ENCODE measurements at places on chromosomes 3 and 15.
A peak's percentile ranks its signal among the peaks of the same experiment; 100 is the strongest.

DNA sequence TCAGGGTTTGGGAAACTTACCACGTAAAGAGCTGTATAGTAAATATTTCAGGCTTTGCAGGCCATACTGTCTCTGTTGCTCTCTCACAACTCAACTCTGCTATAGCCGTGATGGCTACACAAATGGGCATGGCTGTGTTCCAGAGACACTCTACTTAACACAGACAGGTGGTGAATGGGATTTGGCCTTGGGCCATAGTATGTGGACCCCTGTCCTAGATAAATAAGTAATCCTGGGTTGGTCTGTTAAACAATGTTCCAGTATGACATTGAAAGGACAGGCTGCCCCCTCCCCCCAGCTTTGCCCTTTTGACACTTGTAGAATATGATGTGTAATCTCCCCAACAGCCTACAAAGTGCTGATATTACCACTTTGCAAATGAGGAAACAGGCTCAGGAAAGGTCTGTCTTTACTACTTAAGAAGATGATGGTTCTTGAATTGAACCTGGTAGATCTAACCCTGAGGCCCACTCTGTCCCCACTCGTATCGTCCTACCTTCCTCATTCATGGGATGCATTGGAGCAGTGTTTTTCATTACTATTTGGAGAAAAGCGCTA, 38.4 kb downstream of the SLCO3A1 start:
- no peak for DNase-seq

DNA sequence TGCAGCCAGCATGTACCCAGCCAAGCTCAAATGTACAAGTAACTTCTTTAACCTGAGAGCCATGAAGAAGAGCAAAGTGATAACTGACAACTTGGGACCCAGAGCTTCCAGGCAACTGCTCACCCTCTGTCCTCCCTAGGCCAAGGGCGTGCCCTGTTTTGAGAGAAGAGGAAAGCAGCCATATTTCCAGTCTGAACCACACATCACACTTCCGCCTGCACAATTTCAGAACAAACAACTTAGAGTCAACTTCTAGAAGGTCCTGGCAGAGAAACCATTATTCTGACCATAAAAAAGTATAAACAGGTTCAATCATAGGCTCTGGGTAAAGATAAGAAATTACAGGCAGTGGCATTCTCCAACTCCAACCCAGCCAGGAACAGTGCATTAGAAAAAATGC, 50.1 kb downstream of the ITGB5 start:
- DNase-seq, result no peak

DNA sequence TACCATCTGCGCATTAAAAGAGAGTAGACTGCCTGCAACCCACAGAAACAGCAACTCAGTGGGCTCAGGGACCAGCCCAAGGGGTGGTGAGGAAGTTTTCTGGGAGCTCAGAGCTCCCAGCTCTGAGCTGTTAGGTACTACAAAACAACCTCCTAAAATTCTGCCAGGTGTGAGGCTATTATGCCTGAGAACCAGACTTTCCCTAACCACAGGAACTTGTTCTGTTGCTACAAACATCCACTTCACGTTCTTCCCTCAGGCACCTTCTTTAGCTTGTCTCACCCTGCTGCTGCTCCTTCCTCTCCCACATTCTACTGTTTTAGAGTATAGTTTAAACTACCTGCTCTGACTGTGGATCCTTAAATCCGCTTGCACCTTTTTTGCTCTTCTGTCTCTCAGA, 399.4 kb downstream of the ROBO1 start:
- DNase-seq, result peak; percentile 15

- no peak for DNase-seq
Measured at GRCh38 chr15:21271566-21271965, 168.7 kb downstream of the POTEB3 start.

DNA sequence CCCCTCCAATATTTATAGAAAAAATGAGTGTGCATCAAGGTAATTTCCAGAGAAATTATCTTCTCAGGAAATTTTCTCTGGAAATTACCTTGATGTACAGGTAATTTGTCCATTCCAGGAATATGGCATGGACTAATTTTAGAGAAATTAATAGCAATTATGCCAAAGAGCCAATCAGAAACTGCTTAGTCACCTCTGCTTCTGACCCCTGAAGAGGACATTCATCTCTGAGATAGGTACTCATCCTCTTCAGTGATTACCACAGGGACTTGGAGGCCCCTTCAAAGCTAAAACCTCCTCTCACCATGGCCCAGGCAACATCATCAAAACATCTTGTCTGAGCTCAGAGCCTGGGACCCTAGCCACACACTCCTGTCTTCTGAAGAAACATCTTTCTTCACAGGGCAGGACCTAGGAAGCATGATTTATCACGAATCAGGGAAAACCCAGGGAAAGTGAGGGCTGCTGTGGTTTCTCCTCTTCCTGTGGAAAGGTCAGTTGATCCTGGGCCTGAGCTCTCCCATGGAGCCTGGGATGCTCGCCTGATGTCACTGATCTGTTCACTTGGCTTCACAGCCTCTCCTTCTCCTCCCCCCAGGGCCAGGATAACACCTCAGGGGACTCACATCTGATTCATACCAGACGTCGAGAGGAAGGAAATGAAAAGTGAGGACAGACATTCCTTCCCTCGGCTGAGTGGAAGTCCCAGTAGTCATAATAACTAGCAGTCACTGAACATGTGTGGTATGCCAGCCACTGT, 210.5 kb downstream of the DTWD1 start:
- peak; percentile 99 for DNase-seq

GRCh38 chr15:90930861-90931574, 1.3 kb downstream of the HDDC3 start:
- DNase-seq, result peak; percentile 16

DNA sequence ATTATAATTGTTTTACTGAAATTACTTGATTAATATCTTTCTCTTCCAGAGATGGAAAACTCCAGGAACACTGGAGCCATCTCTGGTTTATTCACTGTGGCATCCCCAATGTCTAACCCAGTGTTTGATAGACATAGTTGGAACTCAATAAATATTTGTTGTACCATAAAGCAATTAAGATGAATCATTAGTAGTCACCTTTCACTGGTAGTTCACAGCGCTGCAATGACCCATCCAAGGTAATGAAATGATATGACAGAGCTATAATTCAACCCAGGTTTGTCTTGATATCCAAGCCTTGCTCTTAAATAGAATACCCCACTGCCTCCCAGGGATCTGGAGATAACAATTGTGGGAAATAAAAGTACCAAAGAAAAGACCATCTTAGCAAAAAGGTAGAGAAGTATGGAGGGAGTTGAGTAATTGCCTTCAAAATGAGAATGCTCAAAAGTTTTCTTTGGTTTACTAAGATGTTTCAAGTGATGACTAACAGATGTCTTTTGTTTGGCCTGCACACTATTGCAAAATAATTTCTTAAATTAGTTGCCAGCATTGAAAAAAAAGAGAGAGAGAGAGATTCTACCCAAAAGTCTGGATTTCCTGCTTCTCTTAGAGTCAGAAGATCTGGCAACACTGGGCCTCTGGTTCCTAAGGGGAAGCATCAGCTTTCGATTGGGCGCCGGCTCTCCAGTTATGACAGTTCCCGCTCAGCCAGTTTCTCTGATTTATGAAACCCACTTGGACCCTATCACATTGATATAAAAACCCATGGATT, 348.5 kb downstream of the ERC2 start:
- DNase-seq, result peak; percentile 73

GRCh38 chr3:42264399-42265058, 1.5 kb downstream of the CCK start:
- DNase-seq, result peak; percentile 20

GRCh38 chr3:174466471-174467054, 392.6 kb upstream of the NAALADL2 start:
- peak; percentile 18 for DNase-seq

DNA sequence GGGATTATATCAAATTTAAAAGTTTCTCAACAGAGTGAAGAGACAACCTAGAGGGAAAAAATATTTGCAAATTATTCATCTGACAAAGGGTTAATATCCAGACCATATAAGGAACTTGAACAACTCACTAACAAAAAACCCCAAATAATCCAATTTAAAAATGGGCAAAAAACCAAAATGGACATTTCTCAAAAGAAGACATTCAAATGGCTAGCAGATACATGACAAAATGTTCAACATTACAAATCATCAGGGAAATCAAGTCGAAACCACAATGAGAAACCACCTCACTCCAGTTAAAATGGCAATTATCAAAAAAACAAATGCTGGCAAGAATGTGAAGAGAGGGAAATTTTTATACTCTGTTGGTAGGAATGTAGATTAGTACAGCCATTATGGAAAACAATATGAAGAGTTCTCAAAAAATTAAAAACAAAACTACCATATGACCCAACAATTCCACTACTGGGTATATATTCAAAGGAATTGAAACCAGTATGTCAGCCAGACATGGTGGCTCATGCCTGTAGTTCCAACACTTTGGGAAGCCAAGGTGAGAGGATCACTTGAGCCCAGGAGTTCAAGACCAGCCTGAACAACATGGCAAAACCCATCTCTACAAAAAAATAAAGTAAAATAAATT, 88.5 kb downstream of the CSNK1G1 start:
- DNase-seq, result no peak

DNA sequence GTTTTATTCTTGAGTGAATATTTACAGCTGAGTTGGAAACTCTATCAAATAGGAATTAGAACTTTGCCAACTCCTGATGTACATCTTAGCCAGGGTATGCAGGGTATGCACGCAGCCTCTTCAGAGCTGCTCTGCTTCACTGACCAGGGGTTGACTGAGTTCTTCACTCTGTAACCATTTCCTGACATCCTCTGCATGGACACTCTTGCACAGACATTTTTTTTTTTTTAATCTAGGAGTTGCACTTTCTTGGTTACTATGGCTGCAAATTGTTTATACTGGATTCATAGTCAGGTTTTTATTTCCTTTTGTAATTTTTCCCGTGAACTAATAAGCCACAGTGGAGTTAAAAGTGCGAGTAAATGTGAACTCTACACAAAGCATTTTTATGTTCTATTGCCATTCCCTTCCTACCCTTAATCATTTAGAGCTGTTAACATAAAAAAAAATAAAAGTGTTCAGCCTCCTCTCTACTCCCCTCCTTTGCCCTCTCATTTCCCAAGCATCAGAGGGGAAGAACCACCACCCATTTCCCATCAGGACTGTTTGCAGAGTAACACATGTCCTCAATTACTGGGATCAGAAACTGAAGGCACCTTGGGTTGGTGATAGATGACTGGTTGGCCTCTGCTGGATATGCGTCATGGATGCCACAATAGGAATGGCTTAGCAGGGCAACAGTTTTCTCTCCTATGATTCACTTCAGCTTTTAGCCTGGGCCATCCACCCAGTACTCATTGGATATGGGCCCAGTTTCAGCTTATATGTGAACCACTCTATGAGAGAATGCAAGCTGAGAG, 54.0 kb downstream of the DUT start:
- peak; percentile 99 for DNase-seq

GRCh38 chr3:46289966-46290365, 47.7 kb downstream of the CCR3 start:
- no peak for DNase-seq

DNA sequence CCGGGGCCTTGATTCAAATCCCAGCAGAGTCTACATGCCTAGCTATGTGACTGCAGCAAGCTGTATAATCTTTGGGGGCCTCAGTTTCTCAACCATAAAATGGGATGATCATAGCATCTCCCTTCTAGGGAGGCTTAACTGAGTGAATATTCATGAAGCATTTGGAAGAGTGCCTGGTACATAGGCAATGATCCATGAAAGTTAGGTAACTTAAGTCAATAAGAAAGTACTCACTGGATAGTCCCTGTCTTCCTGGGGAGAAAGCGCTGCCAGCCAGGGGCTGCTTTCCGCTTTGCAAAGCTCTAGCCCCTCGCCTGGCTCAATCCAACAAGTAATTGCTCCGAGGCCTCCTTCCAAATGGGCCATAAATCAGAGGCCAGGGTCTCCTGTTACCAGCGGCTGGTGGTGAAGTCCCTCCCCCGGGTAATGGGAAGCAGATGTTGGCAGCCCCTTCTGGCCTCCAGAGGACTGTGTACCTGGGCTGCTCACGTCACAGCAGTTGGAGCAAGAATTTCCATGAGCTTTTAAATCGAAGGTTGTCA, 521.9 kb upstream of the PROK2 start:
- DNase-seq, result no peak

- DNase-seq, result no peak
Measured at GRCh38 chr15:52361494-52361893, 65.9 kb upstream of the MYO5C start.

- peak; percentile 42 for DNase-seq
Measured at GRCh38 chr3:117355566-117355965, 646.0 kb downstream of the TUSC7 start.

DNA sequence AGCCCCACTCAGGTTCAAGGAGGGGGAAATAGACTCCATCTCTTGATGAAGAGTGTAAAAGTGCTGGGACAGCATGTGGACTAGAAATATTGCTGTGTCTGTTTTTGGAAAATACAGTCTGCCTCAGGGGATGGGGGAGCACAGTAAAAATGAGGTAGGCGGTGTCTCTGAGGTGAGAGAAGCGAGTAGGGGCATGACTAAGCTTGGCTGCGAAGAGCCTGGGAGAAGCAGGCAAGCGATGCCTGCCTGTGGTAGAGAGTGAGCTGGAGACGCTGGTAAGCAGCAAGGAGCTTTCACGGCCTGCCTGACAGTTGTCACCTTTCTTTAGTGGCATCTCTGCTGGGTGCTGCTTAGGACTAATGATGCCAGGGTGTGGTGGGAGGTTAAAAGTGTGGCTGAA, 49.0 kb upstream of the DCLK3 start:
- no peak for DNase-seq

GRCh38 chr15:72902245-72902918, 118.8 kb upstream of the ADPGK start:
- DNase-seq, result peak; percentile 93

DNA sequence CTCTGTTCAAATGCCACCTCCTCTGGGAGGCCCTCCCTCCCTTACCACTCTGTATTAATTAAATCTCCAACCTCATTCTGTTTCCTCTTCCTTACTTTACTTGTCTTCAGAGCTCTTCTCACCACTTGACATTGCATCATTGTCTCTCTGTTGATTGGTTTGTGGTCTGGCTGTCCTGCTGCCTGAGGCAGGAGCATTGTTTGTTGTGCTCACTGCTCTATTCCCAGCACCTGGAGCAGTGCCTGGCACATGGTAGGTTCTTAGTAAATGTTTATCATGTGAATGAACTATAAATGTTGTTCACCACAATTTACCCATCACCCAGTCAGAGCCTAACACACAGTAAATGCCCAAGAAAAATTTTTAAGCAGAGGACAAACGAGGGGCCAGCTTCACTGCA, 6.7 kb upstream of the BFSP2 start:
- DNase-seq, result no peak

GRCh38 chr3:4335840-4336562, 32.8 kb downstream of the SETMAR start:
- DNase-seq, result no peak

DNA sequence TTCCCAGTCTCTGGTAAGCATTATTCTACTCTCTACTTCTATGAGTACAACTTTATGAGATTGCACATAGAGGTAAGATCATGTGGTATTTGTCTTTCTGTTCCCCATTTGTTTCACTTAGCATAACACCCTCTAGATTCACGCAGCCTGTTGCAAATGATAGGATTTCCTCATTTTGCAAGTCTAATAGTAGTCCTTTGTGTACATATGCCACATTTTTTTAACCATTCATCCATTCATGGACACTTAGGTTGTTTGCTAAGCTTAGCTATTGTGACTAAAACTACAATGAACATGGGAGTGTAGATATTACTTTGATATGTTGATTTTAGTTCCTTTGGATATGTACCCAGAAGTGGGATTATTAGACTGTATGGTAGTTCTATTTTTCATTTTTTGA, 717.9 kb upstream of the ALCAM start:
- no peak for DNase-seq
